Activated T-cell treated with anti-CD3 and anti-CD28 coated beads, Interleukin-2, amount 50 U/mL, for 72 hours (primary cell): ENCODE measurements at places on chromosomes 3 and 15. TPM values are rescaled to one million over a fixed set of nuclear protein-coding genes. Genes with fewer than 3 reads are reported as not detected.
A peak's percentile ranks its signal among the peaks of the same experiment; 100 is the strongest.

DNA sequence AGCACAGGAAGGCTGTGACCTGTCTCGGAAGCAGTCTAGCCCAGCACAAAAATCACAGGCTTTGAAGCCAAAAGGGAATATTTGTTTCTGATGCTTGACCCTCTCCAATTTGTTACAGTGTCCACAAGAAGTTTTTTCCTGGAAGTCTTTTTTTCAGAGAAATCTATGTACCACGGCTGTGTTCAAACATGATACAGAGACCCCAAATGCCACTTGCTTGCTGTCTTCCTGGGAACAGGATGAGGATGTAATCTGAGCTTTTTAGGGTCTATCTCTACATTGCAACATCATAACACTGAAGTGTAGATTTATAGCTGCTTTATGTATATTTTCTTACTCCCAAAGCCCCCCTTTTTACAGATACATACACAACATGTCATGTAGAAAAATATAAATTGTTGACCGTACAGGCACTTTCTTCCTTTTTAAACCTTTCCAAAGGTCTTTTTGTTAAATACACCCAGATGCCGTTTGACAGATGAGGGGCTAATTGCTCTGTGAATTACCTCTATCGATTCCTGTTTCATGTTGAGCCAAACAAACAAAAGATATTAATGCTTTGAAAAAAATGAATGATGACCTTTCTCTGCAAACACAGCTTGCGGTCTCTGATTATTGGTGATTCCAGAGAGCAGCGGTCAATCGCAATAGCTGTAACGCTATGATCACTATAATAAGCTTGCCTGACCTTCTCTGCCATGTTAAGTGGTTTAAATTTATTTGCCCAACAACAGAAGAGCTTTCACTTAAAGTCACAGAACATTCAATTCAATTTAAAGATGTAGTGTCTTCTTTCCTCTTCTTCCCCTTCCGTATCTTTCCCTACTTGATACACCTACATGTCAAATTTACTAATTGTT, 875.9 kb upstream of the NR2F2 start:
- DNase-seq: no peak

DNA sequence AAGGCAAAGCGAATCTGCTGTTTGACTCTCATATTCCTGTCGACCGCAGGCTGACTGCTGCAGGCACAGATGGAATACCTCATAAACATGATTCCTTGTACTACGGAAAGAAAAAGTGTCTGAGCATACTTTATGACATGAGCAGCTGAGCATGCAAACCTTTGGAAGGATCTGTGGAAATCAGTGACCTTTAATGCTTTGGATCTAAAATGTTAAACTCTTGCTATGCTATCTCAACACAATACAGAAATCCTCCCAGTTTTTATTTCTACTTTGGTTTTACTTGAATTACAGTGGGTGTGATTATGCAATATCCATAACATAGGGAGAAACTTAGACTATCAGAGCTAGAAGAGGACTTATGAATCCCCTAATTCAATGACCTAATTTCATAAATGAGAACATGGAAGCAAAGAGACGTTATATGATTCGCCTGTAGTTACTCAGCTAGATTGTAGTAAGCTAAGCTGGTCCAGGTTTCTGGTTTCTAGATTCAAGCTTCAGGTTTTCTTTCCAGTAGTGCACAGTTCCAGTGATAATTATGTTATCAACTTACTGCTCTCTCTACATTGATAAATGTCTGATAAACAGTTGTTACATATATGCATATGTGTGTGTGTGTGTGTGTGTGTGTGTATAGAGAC, 127.6 kb upstream of the GBE1 start:
- DNase-seq: no peak

GRCh38 chr15:69504352-69505040, 51.9 kb downstream of the RPLP1 start:
- no peak for DNase-seq

DNA sequence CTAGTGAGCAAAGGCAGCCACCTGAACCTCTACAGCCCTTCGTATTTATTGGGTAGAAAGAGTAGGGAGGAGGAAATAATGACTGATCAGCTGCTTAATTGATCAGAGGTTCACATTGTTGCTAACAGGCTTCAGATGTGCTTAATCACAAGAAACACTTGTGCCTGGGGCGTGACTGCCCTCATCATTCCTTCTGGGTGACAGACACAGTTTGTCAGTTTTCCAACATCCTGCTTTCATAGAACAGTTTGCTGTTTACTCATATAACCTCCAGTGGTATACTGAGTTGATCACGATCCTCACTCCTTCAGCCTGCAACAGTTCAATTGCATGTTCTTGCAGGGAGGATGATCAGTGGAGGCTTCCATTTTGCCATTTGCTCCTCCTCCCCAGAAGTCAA, 13.6 kb upstream of the CASR start:
- DNase-seq: no peak

GRCh38 chr3:63086190-63086589, 191.9 kb upstream of the SYNPR start:
- DNase-seq: no peak

DNA sequence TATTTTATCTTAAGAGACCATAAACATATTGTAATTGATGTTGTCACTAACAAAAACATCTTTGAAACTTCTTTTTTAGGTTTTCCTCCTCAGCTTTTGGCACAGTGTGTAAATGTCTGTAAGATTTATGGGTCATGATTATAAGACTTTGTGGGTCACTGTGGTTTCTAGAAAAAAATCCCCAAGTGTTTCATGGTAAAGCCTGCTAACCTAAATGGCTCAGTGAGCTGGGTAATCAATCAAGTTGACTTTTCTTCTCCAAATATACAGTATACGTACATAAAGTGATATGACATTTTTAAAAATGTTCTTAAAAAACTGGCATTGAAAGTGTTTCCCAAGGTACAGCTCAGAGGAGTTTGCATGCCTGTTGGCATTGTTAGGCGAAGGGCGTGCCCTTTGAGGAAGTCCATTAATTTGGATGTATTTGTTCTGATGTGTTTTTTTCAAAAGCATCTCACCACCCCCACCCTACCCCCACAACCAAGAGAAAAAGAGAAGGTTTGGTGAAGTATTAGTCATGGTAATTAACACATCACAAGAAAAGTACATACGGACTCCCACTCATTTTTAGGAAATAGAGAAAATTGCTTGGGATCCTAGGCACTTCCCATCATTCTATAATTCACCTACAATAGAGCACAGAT, 385.4 kb upstream of the LRRC3B start:
- DNase-seq: no peak

GRCh38 chr15:74489518-74490338, 28.8 kb upstream of the UBL7 start:
- DNase-seq: peak; percentile 83

- no peak for DNase-seq
These were observed 61.3 kb downstream of the ABHD2 start for GRCh38 chr15:89149501-89150101.

DNA sequence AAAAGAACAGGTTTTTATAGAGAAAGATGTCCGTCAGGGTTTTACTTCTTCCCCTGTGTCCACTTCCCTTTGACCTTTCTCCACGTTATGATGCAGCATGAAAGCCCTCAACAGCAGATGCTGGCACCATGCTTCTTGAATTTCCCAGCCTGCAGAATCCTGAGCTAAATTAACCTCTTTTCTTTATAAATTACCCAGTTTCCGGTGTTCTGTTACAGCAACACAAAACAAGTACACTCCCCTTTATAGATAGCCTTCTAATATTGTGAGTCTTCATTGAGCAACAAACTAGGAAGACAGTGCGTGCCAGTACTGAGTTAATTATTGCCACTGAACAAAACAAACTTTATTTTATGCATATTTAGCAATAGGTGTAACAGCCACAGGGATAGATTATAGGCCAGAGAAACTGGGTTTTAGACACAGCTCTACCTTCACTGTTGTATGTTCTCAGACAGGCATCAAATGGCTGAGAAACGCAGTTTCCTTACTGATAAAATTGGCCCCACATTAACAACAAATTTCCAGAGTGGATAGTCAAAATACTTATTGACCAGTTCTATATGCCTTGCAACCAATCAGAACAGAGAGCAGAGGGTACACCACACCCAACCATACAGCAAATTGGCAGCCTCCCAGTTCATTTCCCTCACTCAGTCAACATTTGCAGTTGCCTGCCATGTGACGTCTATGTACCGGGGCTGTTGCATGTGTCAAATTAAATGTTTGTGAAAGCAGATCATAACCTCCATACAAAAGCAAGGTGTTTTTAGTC, 14.4 kb upstream of the TBL1XR1 start:
- DNase-seq: no peak

DNA sequence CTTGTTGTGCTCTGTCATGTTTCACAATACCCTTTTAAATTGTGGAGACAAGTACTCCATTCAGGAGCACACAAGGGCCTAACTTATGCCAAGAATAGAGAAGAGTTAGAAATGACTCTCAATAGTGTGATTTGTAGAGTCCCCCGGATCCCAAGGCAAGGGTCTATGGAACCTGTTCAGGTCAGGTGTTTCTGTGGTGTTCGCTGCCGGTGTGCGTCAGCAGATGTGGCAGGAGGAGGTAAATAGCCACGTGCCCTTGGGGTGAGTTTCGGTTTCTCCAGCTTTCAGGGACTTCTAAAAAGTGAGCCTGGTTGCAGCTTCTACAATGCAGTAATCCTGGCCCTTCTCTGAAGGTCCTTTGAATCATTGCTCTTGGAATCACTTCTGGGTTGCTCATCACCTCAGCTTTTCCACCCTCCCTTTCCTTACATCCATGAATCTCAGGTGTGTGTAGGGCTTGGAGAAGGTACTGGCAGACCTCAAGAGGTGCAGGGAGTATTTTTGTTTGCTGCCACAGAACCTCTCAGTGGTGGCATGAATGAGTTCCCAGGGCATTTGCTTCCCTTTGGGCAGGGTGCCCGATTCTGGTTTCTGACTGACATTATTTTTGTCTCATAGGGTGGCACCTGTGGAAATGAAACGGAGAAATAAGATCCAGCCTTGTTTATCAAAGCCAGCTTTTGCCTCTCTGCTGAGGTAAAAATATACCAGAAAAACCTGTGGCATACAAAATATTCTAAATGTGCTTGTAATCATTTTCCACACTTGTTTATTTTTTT, 7.3 kb downstream of the ST3GAL6 start:
- no peak for DNase-seq

DNA sequence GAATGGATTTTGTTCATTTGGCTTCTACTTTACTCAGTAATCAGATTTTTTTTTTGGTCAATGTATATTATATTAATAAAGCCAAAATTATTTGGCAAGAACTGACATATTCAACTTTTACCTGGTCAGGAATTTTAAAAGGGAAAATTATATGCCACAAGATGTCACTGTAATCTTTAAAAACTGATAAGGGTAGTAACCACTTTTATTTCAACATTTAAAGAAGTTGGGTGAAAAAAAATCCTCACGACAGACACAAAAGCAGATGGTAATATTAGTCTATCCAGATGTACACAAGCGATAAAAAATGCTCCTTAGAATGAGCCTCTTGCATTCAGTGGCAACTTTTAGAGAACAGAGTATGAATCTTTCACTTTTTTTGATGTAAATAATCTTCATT, 101.9 kb downstream of the SERPINI1 start:
- DNase-seq: no peak

DNA sequence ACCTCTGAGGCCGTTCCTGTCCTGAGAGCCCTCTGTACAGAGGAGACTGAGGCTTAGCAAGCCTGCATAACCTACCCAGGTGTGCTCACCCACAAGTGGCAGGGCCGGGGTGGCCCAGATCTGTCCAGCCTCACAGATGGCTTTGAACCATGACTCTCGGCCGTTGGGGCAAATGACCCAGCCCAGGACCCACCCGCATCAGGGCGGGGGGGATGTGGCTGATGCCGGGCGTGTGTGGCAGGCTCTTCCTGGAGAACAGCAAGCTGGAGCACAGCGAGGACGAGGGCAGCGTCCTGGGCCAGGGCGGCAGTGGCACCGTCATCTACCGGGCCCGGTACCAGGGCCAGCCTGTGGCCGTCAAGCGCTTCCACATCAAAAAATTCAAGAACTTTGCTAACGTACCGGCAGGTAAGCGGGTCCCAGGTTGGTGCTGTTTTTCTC, 133.5 kb downstream of the LRRK1 start:
- no peak for DNase-seq

DNA sequence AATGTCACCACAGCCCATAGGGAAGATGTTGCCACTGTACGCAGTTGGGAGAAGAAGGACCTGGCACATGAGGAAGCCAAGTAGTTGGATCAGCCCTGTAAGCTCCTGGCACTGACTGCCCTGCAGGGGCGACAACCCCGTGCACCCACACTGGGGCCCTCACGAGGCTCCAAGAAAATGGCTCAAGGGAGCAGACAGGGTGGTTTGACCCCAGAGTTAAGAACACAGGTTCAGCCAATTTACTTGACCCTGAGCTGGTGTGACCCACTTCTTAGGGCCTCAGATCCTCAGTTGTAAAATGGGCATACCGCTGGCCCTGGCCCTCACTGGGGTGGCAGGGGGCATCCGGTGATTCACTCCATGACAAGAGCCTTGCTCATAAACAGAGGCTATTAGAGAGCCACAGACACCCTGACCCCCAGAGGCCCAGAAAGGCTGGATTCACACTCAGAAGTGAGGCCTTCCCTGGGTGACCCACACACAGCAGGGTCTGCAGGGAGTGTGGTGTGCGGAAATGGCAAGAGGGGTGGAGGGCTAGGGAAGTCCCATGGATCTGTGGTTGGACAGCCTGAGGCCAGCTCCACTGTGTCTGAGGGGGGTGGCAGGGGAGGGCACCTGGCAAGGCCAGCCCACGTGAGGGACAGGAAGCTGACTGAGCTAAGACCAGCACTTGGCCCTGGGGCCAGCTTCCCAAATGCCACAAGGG, 1.7 kb upstream of the HHATL start:
- DNase-seq: no peak

GRCh38 chr3:192133271-192133670, 594.1 kb downstream of the FGF12 start:
- no peak for DNase-seq

- no peak for DNase-seq
These were observed 84.2 kb downstream of the LRRC49 start for GRCh38 chr15:70976851-70977250.

DNA sequence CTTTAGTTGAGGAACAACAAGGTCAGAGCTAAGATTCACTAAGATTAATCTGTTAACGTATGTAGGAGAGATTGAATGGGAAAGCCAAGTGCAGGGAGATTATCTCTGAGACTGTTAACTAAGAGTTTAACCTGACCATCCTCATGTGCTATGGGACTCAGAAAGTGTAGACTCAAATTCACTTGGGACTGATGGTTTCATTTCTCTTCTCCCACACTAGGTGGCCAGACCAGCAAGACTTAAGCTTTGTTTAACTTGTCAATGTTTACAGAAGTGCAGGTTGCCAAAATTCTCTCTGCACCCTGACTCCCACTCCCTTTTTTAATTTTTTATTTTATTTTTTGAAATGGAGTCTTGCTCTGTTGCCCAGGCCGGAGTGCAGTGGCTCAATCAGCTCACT, 6.3 kb upstream of the HEXA start:
- no peak for DNase-seq

GRCh38 chr3:155426524-155427230, 133.2 kb upstream of the STRIT1 start:
- no peak for DNase-seq

GRCh38 chr15:43439268-43439667, 53.7 kb downstream of the TP53BP1 start:
- no peak for DNase-seq

The DHX36 gene
- total RNA-seq: 76.7 TPM

The GOLGA8T gene
- not detected for total RNA-seq

The GPR176 gene
- total RNA-seq: 0.72 TPM

The CPN2 gene
- total RNA-seq: not detected

The APOD gene
- total RNA-seq: 4.3 TPM

The LRRC34 gene
- 6.3 TPM for total RNA-seq

The CCR3 gene
- total RNA-seq: not detected

The SLC6A1 gene
- not detected for total RNA-seq

The CCDC54 gene
- total RNA-seq: not detected
